ENCODE measurements at places on chromosomes 1 and 21.

DNA sequence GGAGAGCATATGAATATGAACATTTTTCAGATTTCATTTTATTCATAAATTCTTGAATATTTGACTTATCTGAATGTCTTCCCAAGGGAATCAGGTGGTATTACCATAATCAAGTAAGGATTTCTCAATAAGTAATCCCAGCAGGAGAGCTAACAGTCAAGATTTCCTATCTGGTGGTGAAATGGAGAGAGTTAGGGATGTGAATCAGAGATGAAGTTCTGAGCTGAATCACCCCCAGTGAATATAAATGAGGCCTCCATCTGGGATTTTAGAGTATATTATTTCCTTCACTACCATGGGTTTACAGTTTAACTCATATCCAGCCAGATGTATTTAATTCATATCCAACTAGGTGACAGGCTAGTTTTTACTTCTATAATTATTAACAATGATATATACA is 61.5 kb upstream of the RGS2 start:
- DNase-seq, result no peak

- DNase-seq, result no peak
These were observed 55.1 kb upstream of the GJA5 start for GRCh38 chr1:147815503-147815902.

GRCh38 chr1:167663002-167663772 is 33.2 kb downstream of the RCSD1 start:
- DNase-seq, result peak; percentile 48

- DNase-seq, result no peak
These were observed 125.8 kb upstream of the C8B start for GRCh38 chr1:57091642-57092041.

DNA sequence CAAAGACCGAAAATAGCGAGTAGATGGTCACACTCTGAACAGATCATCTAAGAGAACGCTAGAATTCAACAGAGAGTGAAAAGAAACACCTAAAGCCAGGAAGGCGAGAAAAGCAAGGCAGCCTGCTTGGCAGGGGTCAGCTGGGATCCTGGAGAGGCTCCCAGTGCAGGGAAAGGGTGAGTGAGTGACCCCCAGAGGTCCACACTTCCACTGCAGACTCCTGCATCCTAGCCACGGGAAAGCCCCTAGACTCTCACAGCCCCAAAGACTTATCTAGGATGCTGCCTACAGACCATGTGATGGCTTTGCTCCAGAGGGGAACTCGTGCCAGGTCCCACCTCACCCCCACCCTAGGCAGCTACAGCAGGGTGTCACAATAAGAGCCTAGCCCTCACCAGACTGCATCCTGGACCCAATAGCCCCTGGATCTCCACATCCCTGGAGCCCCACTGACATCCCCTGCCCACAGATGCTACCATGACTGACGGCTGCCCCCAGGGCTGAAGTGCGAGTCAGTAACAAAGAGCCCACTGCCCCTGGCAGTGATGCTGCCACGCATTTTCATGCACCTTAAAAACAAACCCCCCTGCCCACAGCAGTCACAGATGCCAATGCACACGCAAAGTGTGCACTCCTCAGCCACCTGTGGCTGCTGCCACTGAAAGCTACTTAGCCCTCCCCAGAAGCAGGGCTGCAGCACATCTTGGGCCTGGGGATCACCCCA is 62.2 kb downstream of the PSMG1 start:
- DNase-seq, result no peak

DNA sequence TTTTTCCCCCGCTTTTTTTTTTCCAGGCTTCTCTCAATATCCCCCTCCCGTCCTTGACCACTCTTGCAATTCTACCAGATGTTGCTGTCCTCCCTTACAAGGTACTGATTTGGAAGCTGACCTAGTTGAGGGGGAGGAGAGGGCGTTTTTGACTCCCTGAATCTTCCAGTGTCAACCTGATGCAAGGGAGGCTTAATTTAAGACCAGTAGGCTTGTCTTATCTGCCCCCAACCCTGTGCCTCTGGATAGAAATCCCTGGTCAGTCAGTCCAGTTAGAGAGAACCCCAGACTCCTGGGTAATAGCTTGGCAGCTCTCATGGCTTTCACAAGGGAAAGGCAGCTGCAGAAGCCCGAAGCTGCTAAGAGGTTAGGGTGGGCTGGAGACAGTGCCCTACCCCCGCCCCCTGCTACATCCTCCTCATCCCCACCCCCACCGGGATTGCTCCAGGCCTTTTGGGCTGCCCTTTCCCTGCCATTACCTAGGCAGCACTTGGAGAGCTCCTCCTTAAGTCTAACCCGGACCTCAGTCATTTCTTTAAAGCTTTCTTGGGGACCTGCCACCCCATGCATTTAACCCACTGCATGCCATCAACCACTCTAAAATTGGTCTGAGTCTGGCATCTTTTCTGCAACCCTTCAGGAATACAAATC is 3.6 kb downstream of the ACKR1 start:
- DNase-seq, result no peak

DNA sequence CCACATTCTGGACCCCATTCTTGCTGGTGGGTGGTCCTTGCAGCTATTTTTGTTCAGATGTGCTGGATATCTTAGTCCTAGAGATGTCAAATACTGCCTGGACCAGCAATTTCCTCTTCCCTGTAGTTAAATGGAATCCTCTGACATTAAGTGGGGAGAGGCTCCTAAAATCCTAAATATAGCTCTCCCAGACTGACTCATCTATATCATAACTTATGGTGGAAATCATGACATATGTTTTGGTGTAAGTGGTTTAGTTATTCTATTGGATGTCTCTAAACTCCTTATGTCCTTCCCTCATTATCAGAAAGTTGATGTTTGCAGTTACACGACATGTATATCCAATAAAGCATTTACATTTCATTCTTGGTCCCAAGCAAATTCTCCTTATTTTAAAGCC is 73.1 kb downstream of the KCNJ6 start:
- no peak for DNase-seq

GRCh38 chr1:28983509-28984310 is 69.3 kb downstream of the EPB41 start:
- no peak for DNase-seq

GRCh38 chr1:78471890-78472620 is 18.7 kb upstream of the PTGFR start:
- no peak for DNase-seq

DNA sequence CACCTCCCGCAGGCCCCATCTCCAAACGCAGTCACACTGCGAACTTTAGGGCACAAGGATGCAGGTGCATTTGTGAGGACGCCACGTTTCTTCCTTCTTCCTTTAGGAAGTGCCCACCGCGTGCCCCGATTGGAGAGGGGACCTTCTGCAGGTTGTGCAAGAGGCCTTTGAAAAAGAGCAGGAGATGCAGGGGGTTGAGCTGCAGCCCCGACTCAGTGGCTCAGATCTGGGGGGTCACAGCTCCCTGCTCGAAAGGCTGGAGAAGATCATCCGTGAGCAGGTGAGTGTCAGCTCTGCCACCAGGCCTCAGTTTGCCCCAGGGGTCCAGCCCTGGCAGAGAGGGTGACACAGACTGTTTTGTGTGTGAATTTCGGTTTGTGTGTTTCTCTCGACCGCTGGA is 31.2 kb upstream of the DIP2A start:
- DNase-seq, result peak; percentile 32

GRCh38 chr1:110502402-110503151 is 16.4 kb downstream of the KCNA10 start:
- no peak for DNase-seq

- no peak for DNase-seq
These were observed 6.0 kb downstream of the PIK3CD start for GRCh38 chr1:9657521-9658032.

DNA sequence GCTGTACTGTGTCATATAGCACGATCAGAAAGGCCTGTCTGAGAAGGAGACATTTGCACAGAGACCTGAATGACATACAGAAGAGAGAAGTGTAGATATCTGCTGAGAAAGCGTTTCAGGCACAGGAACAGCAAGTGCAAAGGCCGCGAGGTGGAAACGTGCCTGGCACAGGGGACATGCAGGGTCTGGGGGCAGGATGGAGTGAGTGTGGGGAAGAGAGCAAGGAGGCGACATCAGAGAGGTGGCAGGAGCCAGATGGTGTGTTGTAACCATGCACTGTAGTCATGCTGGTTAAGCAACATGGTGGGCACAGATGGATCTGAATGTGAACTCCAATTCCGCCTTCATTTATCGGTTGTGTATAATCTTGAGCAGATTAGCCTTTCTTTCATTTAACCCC is 13.0 kb downstream of the KRTCAP2 start:
- DNase-seq, result no peak

DNA sequence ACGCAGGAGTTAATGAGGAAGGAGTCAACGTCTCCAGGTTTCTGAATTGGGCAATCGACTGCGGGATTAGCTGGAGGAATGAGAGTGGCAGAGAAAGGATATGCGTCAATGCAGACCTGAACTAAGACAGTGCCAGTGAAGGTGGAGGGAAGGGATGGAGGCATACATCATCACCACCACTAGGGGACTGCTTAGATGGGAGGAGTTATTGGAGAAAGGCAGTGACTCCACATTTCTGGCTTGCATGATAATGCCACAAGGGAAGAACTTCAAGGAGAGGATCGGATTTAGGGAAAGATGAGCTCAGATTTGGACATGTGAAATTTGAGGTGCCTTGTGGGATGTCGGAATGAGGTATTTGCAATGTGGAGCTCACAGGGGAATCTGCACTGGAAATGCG is 17.5 kb downstream of the VASH2 start:
- no peak for DNase-seq

GRCh38 chr1:184754476-184755225 is at the start of gene EDEM3:
Gene EDEM3 (minus strand): TSS chr1:184754858. CDS start chr1:184754646, 212 bp downstream.
- peak; percentile 100 for DNase-seq

GRCh38 chr1:148162363-148162762 is 10.3 kb upstream of the NBPF11 start:
- no peak for DNase-seq

DNA sequence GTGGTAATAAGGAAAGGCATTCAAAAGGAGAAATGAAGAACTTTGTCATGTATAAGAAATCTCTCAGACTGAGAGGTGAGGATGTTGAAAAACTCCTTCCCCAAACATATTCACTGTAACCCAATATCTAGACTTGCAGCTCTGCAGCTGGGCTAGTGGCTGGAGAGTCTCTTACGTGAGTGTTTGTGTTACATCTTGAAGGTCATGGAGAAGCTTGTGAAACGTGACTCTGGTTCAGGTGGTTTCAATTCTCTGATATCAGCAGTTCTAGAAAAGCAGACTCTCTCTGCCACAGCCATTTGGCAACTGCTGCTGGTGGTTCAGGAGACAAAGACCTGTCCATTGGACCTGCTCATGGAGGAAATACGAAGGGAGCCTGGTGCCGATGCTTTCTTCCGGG is 55.0 kb upstream of the EPHA8 start:
- DNase-seq, result no peak

GRCh38 chr1:232131715-232132391 is 498.1 kb downstream of the SIPA1L2 start:
- DNase-seq, result no peak

DNA sequence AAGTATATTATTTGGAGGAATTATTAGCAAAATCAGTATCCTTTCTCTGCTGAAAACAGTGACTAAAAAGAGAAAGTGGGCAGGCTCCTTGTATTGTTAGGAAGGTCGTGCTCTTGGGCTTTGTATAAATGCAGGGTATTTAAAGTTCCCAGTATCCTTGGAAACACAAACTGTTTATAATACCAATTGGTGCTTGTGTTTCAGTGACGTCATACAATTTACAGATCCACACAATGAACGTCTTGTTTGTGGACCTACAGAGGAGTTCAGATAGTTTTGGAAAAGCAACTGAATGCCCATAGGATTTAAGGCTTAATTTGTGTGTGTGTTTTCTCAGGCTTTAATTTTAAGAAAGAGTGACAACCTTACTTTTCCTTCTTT is 168.2 kb downstream of the RASAL2 start:
- no peak for DNase-seq

- DNase-seq, result no peak
These were observed 11.8 kb downstream of the PSEN2 start for GRCh38 chr1:226882187-226882586.

- peak; percentile 40 for DNase-seq
These were observed 30.6 kb upstream of the CTPS1 start for GRCh38 chr1:40948741-40949443.

- DNase-seq, result peak; percentile 94
These were observed 253.1 kb upstream of the IRF2BP2 start for GRCh38 chr1:234862944-234863515.

DNA sequence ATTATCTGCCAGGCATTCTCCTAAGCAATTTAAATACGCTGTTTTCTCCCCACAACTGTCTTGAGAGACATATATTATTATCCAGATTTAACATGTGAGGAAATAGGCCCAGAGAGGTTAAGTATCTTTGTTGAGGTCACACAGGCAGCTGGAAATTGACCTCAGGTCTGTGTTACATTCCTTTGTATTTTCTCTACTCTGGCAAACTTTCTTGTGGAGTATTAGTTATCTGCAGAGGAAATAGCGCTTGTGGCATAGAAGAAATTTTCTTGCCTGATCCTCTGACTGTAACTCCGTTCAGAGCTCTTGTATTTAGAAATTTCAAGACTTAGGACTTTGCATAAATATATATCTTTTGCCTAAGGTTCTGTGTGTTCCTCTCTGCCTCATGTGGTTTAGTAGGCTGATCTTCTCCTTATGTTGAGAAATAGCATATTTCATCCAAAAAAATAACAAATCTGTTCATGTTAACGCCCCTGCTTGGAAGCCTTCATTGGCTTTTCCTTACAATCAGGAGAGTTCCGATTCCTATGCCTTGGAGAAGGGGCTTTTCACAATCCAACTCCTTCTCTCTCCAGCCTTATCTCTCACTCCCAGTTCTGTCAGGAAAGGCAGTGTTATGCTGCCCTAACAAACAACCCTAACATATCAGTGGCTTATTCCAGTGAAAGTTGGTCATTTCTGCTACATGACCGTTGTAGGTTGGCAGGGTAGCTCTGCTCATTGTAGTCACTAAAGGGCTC is 2.5 kb upstream of the JUN start:
- no peak for DNase-seq

GRCh38 chr1:7401814-7402547 is 369.1 kb upstream of the VAMP3 start:
- no peak for DNase-seq

- no peak for DNase-seq
These were observed 475.4 kb upstream of the NR5A2 start for GRCh38 chr1:199551967-199552565.

- no peak for DNase-seq
These were observed 55.2 kb upstream of the PDE9A start for GRCh38 chr21:42598159-42598735.

GRCh38 chr1:53046930-53047329 is 15.1 kb upstream of the PODN start:
- DNase-seq, result no peak

DNA sequence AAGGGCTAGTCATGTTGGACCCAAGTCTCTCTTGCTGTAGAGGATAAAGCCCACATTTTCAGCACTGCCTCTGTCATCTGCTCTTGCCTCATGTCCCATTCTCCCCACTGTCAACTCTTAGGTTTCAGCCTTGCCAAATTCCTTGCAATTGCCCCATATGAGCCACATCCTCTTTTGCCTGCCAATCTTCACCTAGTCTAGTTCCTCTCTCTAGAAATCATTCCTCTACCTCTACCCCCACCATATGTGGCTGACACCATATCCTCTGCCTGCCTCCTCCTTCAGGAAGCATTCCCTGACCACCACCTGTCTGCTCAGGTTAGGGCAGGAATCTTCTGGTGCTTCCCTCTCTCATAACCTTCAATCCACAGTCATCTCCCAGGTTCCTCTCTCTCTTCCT is 38.2 kb downstream of the SLC9A1 start:
- no peak for DNase-seq
